GDM1 (cell line): ENCODE measurements at places on chromosomes 5 and 9.

- DNase-seq: no peak
Observed at GRCh38 chr5:3180636-3181035, 415.0 kb upstream of the IRX1 start.

GRCh38 chr5:54573812-54574489 lies 56.4 kb downstream of the SNX18 start:
- DNase-seq: no peak

DNA sequence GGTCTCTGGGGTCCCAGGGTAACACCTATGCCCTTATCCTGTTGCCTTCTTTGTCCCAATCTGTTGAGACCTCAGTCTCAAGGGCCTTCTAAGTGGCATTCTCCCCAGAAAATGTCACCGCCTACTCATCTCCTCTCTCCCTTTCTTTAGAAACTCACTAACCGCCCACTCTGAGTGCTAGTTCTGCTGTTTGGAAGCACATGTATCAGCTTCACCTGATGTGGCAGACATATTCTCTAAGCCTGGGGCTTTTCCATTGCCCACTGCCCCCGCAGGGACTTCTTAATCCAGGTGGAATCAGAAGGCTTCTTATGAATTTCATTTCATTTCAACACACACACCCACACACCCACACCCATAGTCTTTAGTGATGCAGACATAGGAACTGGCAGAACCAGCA lies 165.1 kb downstream of the ASTN2 start:
- DNase-seq: no peak

DNA sequence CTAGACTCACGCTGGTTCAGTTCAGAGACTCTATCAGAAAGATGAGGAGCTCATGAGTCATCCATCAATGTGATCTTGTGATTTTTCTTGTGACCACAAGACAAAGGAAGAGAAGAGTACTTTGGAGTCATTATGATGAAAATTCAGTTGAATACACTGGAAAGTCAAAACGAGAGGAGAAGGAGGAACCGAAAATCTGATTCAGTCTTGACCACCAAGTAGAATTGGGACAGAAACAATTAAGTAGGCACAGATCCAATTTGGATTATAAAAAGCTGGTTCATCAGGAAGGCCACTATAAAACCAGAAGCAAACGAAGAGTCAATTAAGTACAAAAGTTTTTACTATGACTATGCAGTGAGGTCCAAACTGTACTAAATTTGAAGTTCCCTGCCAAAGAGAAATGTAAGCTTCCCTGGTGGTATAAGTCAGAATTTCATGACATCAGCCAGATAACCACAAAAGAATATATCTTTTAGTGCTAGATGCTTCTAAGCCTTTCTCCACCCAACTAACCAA lies 90.9 kb downstream of the THBS4 start:
- no peak for DNase-seq

- DNase-seq: no peak
Observed at GRCh38 chr5:33312571-33313549, 127.9 kb upstream of the TARS1 start.

- DNase-seq: no peak
Observed at GRCh38 chr9:84293001-84293798, 47.4 kb downstream of the SLC28A3 start.

DNA sequence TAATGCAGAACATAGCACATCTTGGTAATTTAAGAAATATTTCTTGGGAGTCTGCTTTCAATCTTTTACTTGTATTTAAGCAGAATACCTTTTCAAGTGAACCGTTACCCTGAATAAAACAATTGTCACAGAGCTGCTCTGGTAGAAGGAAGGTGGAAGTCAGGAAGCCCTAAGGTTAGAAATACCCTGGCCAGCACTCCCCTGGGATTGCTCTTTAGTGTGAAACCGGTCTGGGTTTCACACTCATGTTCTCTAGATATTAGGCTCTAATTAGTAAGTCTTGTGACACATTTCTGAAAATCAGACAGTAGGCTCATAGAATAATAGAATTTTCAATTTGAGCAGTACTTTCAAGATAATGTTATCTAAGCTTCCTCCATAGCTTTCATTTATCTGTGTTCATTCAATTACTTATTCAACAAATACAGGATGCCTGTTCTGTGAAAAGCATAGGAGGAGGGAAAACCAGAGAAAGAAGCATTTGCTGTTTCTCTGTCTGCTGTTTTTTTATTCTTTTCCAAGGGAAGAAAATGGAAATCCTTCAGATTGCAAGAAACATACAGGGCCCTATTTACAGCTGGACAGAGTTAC lies 825.5 kb downstream of the TLR4 start:
- no peak for DNase-seq

- no peak for DNase-seq
Observed at GRCh38 chr5:149793256-149793550, 63.1 kb downstream of the PPARGC1B start.

DNA sequence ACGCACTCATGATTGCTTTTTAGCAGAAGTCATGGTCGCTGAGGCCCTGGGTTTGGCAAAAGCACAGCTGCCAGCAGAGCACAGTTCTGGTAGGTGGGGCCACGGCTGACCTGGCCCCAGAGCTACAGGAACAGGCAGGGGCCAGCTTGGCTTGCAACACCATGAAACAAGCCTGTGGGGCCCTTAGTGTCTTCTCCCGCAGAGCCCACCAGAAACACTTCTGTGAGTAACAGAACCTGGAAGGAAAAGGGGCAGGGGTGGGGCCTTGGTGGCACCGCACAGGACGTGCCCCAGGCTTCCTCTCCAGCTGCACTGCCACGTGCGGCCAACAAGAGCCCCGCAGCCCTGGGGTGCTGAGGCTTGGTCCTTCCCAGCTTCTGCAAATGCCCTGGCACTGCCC lies 4.8 kb downstream of the ASB6 start:
- DNase-seq: no peak

- DNase-seq: no peak
Observed at GRCh38 chr5:25554077-25554476, 909.3 kb upstream of the CDH10 start.

DNA sequence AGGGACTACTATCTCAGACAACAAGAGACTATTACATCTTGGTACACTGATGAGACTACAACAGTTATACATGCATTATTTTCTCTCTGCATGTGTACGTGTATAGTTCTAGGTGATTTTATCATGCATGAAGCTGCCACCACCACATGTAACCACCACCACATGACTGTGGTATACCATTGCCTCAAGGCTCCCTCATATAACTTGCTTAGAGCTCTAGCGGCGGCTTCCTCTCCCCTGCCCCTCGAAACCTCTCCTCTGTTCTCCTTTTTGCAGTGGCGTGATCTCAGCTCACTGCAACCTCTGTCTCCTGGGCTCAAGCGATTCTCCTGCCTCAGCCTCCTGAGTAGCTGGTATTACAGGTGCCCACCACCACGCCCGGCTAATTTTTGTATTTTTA lies 162.3 kb downstream of the AOPEP start:
- DNase-seq: no peak

GRCh38 chr5:362978-363765 lies 41.7 kb downstream of the AHRR start:
- no peak for DNase-seq

- DNase-seq: no peak
Observed at GRCh38 chr5:116216246-116216645, 131.4 kb downstream of the COMMD10 start.

- DNase-seq: peak; percentile 47
Observed at GRCh38 chr5:45696206-45696836, at the start of gene HCN1. TSS of gene HCN1 (minus strand) at chr5:45696380.

DNA sequence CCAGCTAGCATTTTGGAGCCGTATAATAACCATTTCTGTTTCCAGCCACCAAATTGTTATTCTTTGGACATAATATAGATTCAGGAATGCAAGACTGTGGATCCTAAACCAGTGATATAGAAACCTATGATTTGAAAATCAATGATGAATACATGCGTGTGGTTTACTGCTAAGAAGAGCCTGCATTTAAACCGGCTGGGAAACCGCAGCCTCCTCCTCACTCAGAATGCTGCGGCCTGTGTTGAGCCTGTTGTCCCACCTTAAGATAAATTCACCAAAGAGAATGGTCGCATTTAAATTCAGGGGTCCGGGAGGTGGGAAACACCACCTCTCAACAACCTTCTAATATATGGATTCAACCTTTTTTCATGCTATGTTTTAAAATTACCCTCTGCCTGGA lies 148.0 kb downstream of the MEF2C start:
- DNase-seq: peak; percentile 29

DNA sequence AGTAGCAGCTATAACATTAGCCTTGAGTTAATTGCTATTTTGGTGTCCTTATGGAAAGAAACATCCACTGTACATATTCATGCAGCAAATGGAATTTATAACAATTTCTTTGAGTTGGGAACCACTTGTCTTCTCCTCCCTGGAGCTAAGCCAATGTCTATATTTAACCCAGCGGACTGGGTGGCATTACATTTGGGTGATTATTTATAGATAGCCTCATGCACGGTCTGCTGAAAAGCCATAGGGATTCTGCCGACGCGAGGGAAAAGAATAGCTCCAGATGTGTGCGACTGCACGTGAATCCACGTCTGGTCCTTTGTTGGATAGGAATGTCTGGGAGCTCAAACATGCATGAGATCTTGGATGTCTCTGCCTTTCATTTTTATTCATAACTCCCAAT lies 157.5 kb upstream of the BRINP1 start:
- DNase-seq: no peak

- DNase-seq: no peak
Observed at GRCh38 chr5:178524093-178524882, 65.9 kb downstream of the COL23A1 start.

- DNase-seq: no peak
Observed at GRCh38 chr9:91197232-91198181, 164.2 kb downstream of the AUH start.

DNA sequence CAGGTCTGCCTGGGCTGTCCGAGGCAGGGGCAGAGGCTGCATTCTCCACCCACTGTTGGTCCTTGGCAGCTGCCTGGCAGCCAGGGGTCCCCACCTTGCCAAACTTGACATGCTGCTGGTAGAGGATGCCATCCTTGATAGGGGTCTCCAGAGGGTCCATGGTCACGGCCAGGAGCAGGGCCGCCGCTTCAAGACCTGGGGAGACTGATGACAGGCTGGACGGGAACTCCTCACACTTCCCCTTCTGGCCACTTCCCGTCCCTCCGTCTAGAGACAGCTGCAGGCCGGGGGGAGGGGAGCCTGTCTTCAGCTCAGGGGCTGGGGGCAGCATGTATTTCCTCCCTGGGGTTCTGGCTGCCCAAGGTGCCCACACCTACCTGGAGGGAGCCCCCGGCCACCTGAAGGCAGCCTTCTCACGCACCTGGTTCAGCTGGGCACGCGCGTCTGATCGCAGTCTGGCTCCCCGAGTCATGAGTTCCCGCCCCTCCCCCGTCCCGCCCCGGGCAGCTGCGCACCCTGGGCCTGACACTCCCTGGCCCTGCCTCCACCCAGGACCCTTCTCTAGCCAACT lies at the start of gene DOK3:
TSS of gene DOK3 (minus strand) at position 446 of the 571 bp plus-strand sequence. CDS start at position 160, 286 bp downstream.
- no peak for DNase-seq

DNA sequence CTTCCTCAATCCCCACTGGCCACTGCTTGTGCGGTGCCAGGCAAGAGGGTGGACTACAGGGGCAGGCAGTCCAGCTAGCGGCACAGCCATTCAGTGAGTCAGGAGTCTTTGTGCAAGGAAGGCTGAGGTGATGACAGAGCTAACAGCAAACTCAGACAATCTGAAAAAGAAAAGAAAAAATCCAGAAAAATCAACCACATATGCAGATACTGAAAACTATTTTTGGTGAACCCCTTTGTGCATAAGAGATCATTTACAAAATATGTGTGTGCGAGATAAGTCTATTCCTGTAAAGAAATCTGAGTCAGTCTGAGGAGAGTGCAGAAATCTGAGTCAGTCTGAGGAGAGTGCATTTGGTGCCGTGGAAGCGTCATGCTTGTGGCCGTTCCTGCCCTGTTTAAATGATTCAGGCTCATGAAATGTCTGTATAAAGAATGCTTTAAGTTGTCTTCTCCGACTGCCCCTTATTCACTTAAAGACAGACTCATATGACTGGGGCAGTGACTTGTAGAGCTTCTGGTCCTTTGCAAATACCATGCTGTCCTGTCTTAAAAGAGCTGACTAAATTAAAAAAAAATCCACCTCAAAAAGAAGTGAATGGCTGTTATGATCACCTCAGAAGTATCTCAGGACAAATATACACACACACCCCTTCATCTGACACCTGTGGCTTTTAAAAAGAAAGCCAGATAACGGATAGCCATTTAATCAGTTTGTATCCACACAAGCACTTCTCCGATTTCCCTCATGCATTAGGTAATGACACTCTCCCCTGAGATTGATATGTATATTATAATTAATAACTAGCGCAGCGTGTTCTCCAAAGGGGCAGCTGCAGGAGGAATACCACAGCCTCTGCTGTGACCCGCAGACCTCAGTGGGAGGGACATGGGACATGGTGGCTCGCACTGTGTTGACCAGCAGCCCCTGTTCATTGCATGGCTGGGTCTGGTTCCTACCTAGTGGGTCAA lies 47.3 kb downstream of the TRIO start:
- no peak for DNase-seq
